ENCODE measurements at places on chromosomes 1 and 21.

GRCh38 chr1:33512226-33513011 is 40.0 kb downstream of the ZSCAN20 start:
- DNase-seq: no peak

GRCh38 chr1:2347896-2348295 is 43.5 kb downstream of the MORN1 start:
- no peak for DNase-seq

DNA sequence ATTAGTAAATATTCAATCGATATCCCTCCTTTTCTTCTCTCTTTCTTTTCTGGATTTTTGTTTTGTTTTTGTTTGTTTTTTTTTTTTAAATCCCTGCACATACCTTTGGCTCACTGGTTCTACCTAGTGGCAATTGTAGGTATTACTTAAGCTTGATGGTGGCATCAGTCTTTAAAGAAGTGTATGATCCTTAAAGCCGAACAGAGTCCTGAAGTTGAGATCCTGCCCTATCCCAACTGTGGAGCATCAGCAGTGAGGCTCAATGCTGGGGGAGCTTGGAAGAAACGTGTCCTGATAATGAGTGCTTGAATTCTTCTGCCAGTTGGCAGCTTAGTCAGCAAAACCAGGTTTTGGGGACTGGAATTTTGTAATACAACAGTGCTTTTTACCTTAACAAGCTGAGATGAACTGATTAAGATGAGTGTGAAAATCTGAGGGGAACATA is 60.8 kb downstream of the FASLG start:
- no peak for DNase-seq

GRCh38 chr1:218302155-218302554 is 17.1 kb downstream of the RRP15 start:
- DNase-seq: no peak

GRCh38 chr1:183167676-183168075 is 18.4 kb upstream of the LAMC2 start:
- DNase-seq: no peak

- no peak for DNase-seq
Measured at GRCh38 chr1:39852214-39852791, 31.0 kb downstream of the TRIT1 start.

- no peak for DNase-seq
Measured at GRCh38 chr1:2373551-2374251, 17.7 kb downstream of the MORN1 start.

DNA sequence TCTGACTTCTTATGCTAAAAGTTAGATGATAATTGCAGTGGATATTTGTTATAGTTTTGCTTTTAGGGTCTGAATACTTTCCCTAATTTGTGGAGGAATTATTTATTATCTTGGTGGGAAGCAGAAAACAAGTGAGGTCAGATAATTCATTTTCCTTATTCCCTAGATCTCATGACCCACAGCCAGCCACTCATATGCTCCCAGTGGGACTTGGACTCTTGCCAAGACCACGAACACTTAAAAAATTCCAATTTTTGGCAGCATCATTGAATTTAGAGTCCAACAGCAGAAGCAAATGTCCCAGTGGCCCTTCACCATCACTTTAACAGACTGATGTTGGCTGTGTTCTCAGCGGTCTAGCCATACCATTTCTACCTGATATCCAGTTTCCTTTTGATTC is 204.2 kb downstream of the HMCN1 start:
- DNase-seq: no peak

DNA sequence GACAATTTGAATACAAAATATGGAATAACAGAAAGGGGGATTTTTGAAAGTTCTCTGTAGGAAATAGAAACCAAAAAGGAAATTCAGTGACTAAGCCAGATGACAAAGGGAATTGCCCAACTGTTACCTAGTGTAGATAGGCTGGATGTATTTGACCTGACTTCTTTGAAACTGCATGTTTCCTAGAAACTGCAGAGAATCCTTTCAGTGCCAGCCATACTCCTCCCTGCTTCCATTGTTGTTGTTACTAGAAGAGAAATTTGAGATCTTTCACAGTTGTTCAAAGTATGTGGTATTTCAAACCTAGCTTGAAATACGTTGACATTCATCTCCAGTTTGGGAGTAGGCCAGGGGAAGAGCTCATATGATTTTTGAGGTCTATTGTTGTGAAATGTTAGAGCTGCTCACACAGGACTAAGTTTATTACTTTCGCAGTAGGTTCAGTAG is 1.8 kb upstream of the GBP5 start:
- no peak for DNase-seq

DNA sequence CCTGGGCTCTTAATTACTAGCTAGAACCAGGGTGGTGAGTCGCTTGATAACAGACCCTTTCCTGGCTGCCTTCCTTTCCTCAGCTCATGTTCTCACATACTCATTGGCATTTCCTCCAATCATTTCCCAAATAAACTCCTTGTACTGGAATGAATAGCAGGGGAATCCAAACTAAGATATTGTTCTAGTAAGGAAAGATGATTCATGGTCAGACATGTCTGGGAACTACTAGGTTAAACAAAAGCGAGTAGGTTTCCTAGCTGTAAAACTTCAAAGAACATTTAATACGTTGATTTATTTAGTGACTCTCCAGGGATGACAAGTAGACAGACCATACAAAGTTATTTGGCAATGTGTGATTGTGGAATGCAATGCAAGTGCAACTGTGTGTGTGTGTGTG is 121.2 kb upstream of the KCNJ6 start:
- DNase-seq: no peak

DNA sequence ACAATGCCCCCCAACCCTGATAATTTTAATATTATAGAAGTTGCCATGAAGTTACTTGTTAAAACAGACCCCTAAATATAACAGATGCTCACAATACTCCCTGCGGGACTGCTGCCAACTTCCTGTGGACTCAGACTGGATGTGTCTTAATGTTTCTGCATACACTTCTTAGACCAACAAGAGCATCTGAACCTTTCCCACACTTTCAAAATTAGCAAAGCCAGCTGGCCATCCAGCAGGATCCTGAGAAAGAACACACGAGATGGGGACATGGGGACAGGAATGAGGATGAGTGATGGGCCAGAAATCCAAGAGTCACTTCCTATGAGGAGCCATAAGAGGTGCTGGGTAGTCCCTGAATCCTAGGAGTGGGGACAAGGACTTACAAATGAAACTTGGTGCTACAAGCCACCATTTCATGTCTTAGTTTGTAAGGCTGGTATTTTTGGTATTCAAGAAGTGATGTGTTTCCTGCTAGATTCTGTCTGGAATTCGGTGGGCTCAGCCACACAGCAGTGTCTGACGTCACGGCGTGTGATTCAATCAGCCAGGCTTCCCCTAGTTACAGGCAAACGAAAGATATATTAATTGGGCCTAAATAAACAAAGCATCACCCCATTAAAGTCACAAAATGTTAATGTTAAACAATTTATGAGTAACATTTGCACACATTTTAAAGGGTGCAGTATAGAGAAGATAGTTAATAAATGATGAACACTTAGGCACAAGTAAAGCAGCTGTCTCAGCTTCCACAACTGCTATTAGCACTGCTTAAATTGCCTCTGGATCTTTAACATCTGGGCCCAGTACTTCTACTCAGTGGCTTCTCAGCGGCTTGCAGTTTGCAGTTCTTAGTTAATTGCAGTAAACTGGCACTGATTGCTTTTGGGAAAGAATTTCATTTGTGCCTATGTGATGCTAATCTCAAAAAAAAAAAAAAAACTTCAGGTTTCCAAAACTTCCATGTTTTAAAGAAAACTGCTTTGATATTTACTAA is 41.2 kb upstream of the RGS8 start:
- DNase-seq: no peak

GRCh38 chr1:98496256-98496995 is 165.1 kb upstream of the SNX7 start:
- DNase-seq: no peak

DNA sequence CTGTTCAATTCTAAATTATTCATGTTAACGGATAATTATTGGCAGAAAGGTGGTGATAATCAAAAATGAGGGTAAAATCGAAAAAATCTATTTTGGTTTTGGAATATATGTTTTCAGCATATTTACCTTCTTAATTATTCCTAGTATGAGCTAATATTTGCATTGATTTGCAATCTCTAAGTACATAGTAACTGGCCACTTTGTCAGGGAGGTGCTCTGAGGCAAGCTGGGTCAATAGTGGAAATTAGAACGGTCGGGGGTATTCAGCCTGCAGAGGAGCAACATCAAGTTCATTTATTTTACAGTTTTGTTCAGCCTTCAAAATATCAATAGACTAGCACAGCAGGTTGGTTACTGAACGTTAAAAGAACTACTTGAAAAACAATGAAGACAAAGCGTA is 1.8 kb downstream of the OTUD7B start:
- no peak for DNase-seq

DNA sequence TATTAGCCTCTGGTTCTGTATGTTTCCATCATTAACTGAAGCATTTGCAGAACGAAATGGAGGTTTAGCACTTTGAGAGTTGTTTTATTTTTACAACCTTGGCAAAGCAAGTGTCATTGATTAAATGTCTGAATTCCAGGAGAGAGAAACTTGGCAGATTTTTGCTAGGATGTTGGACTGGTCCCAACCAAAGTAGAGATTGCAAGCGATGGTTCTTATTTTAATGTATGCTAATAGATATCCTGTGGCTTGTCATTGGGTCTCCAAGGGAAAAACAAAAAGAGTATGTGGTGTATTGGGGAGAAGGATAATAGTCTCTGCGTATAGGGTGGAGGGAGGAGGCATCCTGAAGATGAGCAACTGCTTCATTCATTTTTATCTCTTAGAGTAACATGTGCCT is 457.2 kb upstream of the RUNX1 start:
- no peak for DNase-seq

GRCh38 chr1:205335692-205336091 is 14.1 kb upstream of the NUAK2 start:
- peak; percentile 55 for DNase-seq

- no peak for DNase-seq
Measured at GRCh38 chr1:85465099-85465785, at the start of gene DDAH1. Gene DDAH1 (minus strand): TSS chr1:85465159. CDS start chr1:85465045, 114 bp downstream.

GRCh38 chr1:172121081-172121717 is 279.9 kb downstream of the DNM3 start:
- no peak for DNase-seq

- no peak for DNase-seq
Measured at GRCh38 chr1:11730429-11730891, 5.5 kb upstream of the AGTRAP start.

- no peak for DNase-seq
Measured at GRCh38 chr1:107096690-107097089, 40.2 kb downstream of the PRMT6 start.

DNA sequence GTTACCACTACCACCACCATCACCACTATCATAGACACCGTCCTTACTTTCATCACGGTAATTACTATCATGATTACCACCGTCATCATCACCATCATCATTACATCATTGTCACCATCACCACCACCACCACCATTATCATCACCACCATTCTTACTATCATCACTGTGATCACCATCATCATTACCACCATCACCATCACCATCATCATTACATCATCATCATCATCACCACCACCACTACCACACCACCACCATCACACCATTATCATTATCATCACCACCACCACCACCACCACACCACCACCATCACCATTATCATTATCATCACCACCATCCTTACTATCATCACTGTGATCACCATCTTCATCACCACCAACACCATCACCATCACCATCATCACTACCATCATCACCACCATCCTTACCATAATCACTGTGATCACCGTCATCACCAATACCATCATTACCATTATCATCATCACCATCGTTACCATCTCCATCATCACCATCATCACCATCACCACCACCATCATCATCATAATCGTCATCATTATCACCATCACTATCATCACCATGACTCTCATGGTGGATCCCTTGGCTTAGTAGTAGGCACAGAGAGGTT is 244.4 kb upstream of the C1orf174 start:
- DNase-seq: no peak

- no peak for DNase-seq
Measured at GRCh38 chr21:44983421-44984206, 43.8 kb downstream of the SLX9 start.

DNA sequence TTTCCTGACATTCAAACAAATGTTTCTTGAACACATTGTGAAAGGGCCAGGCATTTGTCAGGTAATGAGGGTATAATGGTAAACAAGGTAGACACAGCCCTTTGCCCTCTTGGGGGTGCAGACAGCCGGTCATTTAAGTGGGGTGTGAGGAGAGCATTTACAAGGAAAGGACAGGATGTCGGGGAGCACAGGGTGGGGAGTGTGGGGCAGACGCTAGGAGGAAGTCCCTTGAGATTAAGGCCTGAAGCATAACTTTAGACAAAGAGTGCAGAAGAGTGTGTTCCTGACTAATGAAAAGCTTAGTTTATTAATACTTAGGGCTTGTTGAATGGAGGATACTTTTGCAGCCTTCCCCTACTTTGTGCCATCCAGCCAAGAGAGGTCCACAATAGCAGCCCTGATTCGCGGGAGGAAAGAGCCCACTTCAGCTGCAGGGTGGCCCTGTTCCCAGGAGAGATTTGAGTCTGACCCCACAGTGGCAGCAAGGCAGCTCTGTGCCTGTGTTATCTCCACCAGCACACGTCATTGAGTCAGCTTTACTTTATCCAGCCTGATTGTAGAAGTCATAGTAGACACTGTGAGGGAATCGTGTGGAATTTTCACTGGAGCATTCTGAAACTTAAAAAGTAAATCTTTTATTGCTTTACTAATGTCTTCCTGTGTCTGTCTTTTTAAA is 35.1 kb downstream of the MPZL1 start:
- DNase-seq: no peak

DNA sequence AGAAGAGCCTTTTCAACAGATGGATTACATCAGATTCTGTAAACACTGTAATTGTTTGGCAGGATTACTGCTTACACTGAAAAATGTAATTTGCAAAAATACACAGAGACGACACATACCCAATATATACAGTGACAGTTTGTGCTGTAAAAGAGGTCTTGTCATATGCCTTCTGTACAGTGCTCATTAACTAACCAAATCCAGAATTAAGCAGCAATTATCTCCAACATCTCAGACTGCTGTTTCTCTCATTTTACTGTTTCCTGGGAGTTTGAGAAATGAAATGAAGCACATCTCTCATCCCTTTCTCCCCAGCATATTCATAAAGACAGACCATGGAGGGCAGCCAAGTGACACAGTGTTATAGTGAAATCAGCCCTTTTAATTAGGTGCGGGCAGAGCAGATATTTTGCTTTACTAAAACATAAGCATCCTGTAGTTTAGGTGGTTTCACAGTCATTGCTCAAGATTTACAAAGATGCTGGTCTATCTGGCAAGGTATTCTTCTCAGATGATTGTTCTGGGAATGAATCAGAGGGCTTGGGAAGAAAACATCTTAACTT is 618.4 kb upstream of the USP24 start:
- no peak for DNase-seq

All from stimulated activated CD8-positive, alpha-beta memory T cell treated with anti-CD3 and anti-CD28 coated beads, Interleukin-7, amount 100 ng/mL, for 24 hours (primary cell).